ENCODE measurements at places on chromosomes 11 and 22.

- DNase-seq: no peak
Observed at GRCh38 chr11:70055444-70055843, 22.7 kb upstream of the ANO1 start.

DNA sequence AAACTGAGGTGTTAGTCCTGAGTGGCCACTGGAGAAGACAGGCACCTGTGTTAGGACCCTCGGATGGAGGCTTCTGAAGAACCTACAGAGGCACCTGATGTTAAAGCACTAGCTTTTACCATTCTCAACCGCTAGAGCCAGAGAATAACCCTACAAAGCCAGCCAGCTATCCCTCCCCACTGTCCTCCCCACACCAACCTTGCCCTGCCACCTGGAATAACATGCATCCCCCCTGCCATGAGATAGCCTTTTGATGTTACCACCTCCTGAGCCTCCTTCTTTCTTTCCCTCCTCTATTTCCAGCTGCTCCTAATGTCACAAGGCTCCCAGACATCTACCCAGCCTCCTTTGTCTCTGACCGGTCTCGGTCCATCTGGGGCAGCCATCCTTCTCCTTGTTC is 28.1 kb downstream of the COMMD9 start:
- no peak for DNase-seq

GRCh38 chr11:125935618-125936199 is 10.1 kb upstream of the VSIG10L2 start:
- DNase-seq: no peak

- no peak for DNase-seq
Observed at GRCh38 chr22:48919187-48919590, 908.5 kb downstream of the BRD1 start.

DNA sequence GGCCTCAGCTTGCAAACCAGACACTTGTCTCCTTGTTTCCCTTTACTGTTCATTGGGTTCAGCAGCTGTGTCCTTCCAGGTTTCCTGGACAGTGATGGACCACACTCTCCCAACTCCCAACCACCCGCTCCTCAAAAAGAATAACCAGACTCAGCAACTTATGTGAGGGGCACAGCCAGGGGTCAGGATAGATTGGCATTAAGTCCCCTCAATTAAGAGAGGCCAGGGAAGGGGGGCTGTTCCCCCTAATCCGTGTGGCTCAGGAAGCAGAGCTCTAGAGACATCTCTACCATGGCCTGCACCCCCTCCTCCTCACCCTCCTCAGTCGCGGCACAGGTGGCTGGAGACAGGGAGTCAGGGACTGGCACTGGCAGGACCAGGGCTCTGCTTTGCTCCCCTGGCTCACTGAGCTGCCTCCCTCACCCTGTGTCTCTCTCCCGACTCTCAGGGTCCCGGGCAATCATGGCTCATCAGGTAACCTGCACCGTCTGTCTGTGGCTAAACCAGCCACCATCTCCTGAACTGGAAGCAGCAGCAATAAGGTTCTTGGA is 111.7 kb downstream of the ZNF280B start:
- DNase-seq: no peak

- DNase-seq: no peak
Observed at GRCh38 chr11:99238401-99238800, 217.7 kb downstream of the CNTN5 start.

DNA sequence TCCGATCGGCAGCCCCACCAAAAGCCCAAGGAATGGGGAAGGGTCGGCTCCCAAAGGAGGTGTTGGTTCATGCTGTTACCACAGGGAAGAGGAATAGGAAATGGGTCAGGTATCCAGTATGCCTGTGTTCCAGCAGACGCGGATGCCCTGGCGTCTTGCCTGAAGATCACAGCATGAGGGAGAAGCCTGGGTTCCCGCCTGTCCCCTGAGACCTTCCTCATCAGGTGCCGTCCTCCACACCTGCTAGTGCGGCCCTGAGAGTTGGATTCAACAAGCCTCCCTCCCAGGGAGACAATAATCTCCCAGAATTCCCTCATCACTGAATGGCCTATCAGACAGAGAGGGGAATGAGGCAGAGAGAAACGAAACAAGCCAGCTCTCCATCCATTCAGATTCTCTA is 92.2 kb downstream of the SPATA19 start:
- DNase-seq: no peak

- peak; percentile 46 for DNase-seq
Observed at GRCh38 chr11:85682330-85683305, 3.4 kb downstream of the CCDC89 start.

DNA sequence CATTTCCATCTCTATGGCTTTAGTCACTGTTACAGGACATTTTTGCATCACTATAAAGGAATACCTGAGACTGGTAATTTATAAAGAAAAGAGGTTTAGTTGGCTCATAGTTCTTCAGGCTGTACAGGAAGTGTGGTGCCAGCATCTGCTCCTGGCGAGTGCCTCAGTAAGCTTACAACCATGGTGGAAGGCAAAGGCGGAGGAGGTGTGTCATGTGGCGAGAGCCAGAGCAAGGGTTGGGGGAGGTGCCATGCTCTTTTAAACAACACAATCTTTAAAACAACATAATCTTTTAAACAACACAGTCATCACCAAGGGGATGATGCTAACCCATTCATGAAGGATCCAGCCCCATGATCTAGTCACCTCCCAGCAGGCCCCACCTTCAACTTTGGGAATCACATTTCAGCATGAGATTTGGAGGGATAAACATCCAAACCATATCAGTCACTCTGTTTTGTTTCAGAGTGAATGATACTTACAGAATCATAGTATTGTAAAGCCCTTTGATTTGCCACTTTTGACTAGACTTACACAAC is 103.3 kb downstream of the PDE3B start:
- DNase-seq: no peak

- no peak for DNase-seq
Observed at GRCh38 chr11:33881651-33882503, 10.0 kb downstream of the LMO2 start.

DNA sequence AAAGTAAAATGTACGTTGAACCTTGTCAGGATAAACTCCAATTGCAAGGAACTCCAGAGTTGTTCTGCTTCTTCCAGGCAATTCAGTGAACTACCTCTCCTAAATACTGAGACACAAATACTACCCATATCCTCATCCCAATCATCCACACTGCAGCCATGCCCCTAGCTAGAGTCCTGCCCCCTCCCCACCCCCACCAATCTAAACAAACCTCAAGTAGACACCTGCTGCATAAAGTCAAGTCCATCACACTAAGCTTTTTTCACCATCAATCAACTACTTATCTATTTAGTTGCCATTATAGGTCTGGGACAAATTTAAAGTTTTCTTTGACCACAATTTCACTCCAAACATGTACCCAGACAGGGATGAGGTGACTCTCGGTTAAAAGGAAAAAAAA is 93.2 kb upstream of the APOA1 start:
- no peak for DNase-seq

DNA sequence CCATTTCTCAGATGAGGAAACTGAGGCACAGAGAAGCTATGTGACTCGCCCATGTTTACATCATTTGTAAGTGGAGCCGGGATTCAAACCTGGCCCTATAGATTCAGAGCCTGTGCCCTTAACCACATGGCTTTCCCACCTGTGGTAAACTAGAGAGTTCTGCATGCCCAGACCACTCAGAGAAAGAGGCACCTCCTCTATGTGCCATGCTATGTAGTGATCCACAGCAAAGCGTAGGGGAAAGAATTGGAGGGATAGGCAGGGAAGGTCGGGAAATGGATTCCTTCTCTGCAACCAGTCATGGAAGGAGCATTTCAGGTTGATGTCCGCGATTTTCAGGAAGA is 15.4 kb upstream of the POU2AF2 start:
- no peak for DNase-seq

DNA sequence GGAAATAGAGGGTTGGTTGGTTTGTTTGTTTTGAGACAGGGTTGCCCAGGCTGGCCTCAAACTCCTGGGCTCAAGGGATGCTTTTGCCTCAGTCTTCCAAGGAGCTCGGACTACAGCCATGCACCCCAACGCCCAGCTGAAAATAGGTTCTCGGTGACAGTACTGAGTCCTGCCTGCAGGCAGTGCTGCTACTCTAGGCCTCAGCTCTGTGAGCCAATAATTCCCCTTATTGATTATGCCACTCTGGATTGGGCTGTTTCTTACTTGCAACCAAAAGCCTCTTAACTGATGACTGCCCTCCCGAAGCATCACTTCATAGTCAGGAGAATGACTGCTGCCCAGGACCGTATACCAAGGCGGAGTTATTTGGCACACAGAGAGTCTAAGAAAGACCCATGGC is 1.2 kb upstream of the C11orf16 start:
- DNase-seq: no peak

DNA sequence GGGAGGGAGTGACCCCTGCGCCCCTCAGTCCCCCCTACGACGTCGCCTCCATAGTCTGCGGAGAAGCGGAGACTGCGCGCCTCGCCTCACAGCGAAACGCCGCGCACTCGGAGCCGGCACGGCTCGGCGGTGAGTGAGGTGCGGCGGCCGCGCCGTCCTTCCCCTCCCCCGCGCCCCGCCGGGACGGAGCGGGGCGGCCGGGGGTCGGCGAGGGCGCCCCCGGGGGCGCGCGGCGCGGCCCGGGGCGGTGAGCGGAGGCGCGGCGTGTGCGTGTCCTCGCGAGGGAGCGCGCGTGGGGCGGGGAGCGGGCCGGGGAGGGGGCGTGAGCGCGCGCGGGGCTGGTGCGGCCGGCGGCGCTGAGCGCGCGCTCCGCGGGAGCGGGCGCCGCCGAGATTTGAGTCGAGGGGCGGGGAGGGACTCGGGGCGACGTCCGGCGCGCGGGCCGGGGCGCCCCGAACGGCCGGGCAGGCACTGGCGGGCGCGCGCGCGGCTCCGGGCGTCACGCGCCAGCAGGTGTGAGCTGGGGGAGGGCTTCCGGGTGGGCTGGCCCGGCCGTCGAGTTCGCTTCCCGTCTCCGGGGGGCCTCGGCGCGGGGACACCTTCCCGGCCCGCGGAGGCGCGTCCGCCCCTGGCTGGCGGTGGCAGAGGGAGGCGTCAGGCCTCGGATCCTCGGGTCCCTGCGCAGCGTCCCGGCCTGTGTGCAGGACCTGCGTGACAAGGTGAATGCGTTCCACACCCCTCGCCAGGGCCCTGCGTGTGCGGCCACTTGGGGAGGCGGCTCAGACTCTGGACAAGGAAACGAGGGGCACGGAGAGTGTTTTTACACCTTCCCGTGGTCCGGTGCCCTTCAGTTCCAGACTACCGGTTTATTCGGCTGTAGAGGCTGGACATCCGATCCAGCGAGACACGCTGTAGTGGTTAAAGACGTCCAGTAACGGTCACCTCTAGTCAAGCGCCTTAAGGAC is 50.4 kb downstream of the FAM83F start:
- DNase-seq: peak; percentile 56

GRCh38 chr11:74540270-74540669 is 46.7 kb upstream of the LIPT2 start:
- DNase-seq: no peak

DNA sequence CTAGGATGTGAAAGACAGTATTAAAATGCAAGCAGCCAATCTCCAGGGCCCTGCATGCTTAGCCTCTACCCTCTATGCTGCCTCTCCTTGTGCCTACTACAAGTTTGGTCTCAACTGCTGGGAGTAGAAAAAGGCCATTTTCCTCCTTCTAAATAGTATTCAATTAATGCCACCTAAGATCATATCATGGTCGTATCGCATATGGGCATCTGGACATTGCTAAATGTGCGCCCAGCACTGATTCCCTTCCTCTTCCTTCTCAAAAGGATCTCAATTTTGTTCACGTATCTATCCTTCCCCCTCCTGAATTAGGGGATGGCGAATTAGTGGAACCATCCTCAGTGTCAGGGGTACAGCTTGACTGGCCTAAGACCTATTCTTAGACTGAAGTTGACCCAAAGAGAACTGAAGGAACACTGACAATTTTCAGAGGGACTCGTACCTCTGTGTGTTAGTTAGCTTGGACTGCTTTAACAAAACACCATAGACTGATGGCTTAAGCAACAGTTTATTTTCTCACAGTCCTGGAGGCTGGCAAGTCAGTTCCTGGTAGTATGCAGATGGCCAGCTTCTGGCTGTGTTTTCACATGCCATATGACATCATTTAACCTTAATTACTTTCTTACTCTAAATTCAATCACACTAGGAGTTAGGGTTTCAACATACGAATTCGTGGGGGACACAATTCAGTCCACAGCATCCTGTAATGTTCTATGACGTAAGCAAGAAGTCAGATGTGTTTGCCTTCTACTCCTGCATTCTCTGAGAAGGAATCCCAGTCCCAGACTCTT is 8.5 kb upstream of the NUP50 start:
- DNase-seq: no peak

- peak; percentile 49 for DNase-seq
Observed at GRCh38 chr11:18731949-18732821, 6.2 kb upstream of the IGSF22 start.

DNA sequence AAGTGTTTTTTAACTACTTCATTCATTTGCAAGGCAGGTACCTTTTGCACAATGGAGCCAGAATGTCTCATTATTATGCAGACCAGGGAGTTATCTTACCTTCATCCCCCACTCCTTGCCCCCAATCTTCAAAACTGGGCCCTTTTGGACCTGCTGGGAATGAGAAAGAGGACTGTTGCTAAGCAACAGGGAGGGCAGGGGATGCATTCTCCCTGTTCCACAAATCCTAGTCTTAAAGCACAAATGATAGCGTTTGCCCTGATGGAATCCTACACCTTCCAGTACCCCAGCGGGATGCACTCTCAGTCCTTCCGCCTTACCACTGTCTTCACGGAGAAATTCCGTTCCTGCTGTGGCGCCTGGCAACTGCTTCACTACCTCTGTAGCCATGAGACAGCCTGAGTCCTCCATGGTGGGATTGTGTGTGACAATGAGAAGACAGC is 4.1 kb upstream of the KCNJ1 start:
- no peak for DNase-seq

DNA sequence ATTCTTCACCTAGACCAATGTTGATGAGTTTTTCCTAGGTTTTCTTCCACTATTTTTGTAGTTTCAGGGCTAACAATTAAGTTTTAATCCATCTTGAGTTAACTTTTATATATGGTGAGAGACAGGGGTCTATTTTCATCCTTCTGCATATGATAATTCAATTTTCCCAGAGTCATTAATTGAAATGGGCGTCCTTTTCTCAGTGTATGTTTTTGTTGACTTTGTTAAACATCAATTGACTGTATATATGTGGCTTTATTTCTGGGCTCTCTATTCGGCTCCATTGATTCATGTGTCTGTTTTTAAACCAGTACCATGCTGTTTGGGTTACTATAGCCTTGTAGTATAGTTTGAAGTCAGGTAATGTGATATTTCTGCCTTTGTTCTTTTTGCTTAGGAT is 282.1 kb downstream of the INSC start:
- no peak for DNase-seq

- DNase-seq: no peak
Observed at GRCh38 chr11:45451766-45452440, 165.8 kb upstream of the SYT13 start.

DNA sequence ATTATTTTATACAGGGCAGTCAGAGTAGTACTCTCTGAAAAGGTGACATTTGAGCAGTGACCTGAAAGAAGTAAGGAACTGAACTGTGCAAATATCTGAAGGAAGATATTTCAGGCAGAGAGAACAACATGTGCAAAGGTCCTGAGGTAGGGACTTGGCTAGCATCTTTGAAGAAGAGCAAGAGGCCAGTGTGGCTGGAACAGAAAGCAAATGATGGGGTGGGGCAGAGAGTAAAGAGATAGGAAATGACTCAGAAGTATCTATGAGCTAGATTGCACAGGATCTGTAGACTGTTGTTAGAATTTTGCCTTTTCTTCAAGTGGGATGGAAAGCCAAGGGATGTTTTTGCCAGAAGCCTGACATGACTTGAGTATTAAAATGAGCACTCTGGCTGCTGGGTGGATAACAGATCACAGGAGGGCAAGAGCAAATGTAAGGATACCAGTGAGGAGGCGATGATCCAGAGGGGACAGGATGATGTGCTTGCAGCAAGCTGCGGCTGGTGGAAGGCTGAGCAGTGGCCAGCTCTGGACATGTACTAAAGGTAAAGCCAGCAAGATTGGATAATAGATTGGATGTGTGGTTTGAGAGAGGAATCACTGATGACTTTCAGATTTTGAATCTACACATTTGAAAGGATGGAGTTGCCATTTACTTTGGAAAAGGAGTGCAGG is 33.2 kb upstream of the TTC12 start:
- no peak for DNase-seq
